ENCODE measurements at places on chromosomes 3 and 15. TPM values are rescaled to one million over a fixed set of nuclear protein-coding genes. Genes with fewer than 3 reads are reported as not detected.

DNA sequence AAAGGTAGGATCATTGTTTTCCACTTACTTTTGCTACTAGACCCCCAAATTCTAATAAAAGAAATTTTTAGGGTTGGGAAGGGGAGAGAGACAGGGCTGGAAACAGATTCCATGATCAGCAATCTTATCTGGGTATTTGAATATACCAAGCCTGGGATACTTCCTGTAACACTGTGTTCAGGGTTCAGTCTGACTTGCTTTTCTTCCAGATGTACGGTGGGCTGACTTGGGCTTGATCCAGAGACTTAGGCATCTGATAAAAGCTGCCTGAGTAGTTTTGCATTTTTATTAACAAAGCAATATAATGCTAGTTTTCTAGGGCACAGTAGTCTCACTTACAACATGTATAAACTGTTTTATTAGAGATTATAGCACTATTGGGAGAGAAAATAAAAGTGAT is 49.2 kb downstream of the KCNMB2 start:
- H3K27me3 ChIP-seq, result no peaks in the 10 kb centered on the region
- H3K4me1 ChIP-seq, result peaks cover 3% of the 10 kb centered on the region
- no peaks in the 10 kb centered on the region for H3K36me3 ChIP-seq
- no peak overlapping the region for H3K27ac ChIP-seq

DNA sequence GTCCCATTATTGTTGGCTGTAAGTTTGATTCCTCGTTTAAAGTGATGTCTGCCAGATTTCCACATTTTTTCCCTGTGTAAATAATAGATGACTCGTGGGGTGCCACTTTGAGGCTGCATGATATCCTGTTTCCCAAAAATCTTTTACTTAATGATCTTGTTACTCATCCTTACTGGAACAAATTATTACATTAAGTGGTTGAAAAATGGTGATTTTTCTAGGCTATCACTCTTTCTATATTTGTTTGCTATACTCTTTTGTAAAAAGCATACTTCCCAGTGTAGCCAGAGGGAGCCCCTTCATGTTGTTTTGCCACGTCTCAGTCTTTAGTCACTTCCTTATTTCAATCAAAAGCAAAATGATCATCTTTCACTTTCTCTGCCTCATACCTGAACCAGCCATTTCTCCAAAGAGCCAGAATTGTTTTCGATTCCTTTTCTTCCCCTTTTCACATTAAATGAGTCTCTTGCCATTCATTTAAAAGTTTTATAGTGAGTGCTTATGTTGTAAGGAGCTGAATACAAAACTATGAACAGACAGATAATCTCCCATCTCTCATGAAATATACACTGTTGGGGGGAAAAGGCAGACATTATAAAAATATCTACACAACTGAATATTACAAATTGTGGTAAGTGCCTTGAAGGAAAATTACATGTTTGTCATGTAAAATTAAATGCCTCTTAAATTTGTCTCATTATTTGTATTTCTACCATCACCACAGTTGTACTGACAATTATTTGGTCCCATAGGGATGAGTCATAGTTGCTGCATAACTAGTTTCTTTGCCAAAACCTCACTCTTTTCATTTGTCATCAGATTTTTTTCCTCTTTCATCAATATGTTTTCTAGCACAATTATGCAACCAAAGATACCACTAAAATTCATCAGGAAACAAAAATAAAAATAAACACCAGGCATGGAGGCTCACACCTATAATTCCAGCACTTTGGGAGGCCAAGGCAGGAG is 41.5 kb downstream of the ADGRG7 start:
- H3K27me3 ChIP-seq, result no peaks in the 10 kb centered on the region
- DNase-seq, result peak; percentile 59
- H3K4me1 ChIP-seq, result peaks cover 13% of the 10 kb centered on the region
- H3K36me3 ChIP-seq, result no peaks in the 10 kb centered on the region
- H3K4me3 ChIP-seq, result peak overlapping the region; percentile 11

DNA sequence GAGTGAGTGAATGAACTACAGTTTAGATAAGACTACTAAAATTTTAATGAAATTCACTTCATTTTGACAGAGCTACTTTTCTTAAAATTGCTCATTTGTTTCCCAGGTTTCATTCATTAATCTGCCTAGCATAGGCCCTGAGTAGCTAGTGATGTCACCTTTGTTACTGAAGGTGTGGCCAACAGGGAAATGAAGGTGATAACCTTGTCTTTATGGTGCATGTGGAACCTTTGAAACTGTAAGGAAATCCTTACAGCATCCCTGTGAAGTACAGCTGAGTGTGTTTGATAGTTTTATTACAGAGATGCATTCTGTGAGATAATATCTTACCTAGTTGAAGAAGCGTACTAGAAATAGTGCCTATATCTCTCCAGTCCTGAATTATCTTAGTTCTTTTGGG is 112.9 kb downstream of the AKAP13 start:
- H3K27ac ChIP-seq, result no peak overlapping the region
- no peak overlapping the region for H3K4me3 ChIP-seq
- DNase-seq, result no peak
- no peaks in the 10 kb centered on the region for H3K36me3 ChIP-seq
- no peaks in the 10 kb centered on the region for H3K27me3 ChIP-seq

DNA sequence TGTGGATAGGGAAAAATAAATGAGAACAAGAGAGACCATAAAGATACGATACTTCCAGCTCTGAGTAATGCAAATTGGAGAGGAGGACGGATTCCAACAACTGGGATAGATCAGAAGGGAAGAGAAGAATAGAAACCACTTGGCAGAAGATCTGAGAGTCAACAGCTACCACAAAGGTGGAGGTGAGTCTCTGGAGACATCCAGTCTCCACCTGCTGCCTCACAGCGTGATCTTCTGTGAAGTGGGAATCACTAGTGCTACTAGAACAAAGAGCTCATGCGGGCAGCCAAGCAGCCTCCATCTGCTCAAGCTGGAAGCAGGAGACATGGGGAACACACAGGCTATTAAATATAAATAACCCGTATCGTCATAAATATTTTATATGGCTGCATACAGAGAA is 558.5 kb upstream of the CFAP20DC start:
- no peak overlapping the region for H3K27ac ChIP-seq
- no peak for DNase-seq
- no peaks in the 10 kb centered on the region for H3K36me3 ChIP-seq
- no peaks in the 10 kb centered on the region for H3K27me3 ChIP-seq
- H3K4me1 ChIP-seq, result no peaks in the 10 kb centered on the region

GRCh38 chr15:68415061-68415460 is 16.9 kb downstream of the ITGA11 start:
- H3K27ac ChIP-seq, result no peak overlapping the region
- no peak overlapping the region for H3K4me3 ChIP-seq
- no peaks in the 10 kb centered on the region for H3K27me3 ChIP-seq
- H3K36me3 ChIP-seq, result no peaks in the 10 kb centered on the region

DNA sequence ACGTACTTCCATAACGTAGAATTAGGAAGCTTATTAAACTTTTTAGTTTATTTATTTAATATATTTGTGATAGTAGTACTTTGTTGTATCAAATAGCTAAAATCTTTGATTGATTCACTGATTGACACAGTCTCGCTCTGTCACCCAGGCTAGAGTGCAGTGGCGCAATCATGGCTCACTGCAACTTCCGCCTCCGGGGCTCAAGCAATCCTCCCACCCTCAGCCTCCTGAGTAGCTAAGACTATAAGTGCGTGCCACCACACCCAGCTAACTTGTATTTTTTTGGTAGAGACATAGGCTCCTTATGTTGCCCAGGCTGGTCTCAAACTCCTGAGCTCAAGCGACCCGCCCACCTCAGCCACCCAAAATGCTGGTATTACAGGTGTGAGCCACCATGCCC is 5.7 kb downstream of the APH1B start:
- H3K36me3 ChIP-seq, result no peaks in the 10 kb centered on the region
- H3K4me1 ChIP-seq, result no peaks in the 10 kb centered on the region
- no peaks in the 10 kb centered on the region for H3K27me3 ChIP-seq

DNA sequence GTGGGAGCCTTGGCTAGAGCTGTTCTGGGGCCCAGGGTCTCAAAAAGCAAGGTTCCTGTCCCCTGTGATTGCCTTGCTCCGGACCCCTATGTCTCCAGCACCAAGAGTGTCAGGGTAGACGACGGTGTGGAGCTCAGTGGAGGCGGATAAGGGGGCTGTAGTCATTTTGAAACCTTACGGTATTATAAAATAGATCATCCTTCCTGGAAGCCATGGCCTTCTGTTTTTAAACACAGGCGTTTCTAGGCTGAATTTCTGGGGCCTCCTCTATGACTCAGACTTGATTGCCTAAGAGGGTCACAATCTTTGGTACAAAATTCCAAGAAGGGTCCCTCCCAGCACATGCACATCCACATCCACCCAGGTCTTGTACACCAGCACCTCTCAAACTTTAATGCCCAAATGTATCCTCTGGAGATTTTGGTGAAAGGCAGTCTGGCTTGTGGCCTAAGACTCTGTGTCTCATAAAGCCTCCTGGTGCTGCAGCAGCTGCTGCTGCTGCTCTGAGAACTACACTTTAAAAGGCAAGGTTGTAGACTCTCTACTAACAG is 70.5 kb upstream of the XCR1 start:
- no peaks in the 10 kb centered on the region for H3K27me3 ChIP-seq

The BFSP2 gene
- total RNA-seq, result not detected

The TWF2 gene
- 18.3 TPM for total RNA-seq

The ZNF660 gene
- total RNA-seq, result 5.8 TPM

The GREM1 gene
- 1.5 TPM for total RNA-seq

The NXPE3 gene
- total RNA-seq, result 37.6 TPM

The APOD gene
- 0.50 TPM for total RNA-seq
